ENCODE measurements at places on chromosomes 7 and 10.

DNA sequence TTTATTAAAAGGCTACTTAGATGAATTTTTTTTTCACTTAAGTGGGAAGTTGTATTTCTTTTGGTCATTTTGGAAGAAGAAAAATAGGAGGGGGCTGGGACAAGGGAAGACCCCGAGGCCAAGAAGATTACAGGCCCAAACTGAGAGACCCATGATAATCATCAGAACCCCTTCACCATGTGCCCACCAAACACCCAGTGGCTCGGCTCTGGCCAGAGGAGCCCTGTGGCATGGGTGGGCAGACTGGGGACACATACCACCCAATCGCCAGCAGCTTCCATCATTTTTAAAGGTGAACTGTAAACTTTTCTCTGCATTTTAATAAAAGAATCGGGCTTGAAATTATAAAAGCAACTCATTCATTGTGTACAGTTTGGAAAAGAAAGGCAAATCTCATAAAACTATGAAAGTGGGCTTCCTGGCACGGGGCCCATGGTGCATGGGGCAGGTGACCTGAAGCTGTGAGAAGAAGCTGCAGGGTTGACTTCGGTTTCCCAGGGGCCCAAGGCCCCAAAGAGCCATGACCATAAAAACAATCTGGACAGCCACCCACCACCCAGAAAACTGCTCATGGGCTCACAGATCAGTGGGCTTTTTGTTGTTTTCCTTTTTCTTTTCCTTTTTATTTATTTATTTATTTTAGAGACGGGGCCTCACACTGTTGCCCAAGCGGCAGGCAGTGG is 29.4 kb upstream of the RET start:
- no peaks in the 10 kb centered on the region for H3K27me3 ChIP-seq
- no peak overlapping the region for H3K27ac ChIP-seq
- H3K4me3 ChIP-seq: no peak overlapping the region
- DNase-seq: no peak

- H3K4me1 ChIP-seq: no peaks in the 10 kb centered on the region
- peaks cover 78% of the 10 kb centered on the region for H3K27me3 ChIP-seq
- no peaks in the 10 kb centered on the region for H3K36me3 ChIP-seq
- H3K4me3 ChIP-seq: no peak overlapping the region
- H3K27ac ChIP-seq: no peak overlapping the region
These were observed 795 bp downstream of the LHFPL3 start for GRCh38 chr7:104328970-104329825.

DNA sequence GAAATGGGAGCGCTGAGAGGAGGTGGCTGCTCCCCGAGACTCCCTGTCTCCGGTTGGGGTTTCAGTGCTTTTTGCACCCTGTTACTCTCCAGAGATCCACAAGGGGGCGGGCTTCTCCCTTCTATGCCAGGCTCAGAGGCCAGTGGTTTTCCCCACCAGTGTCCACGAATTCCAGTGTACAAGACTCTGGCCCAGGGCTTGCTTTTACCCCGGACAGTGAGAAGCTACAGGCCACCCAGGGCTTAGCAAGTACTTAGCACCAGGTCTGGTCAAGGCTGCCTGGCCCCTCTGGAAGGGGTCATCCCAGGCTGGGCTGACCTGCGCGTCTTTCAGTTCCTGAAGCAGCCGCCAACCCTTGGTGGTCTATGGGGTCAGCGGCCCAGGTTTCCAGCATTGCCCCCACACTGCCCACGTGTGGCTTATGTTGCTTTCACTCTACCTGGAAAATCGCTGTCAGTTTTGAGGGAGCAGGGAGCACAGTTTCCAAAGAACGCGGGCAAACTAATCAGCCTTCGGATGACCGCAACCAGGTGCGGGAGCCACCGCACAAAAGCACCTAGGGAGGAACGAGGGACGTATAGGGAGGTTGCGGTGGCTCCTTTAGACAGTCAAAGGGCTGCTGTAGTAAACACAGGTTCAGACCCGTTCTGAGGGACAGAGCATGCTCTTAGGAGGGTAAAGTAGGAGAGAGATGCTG is 6.8 kb downstream of the CYP26A1 start:
- no peak overlapping the region for H3K4me3 ChIP-seq
- no peaks in the 10 kb centered on the region for H3K36me3 ChIP-seq
- no peak overlapping the region for H3K27ac ChIP-seq
- H3K4me1 ChIP-seq: no peaks in the 10 kb centered on the region

- H3K4me1 ChIP-seq: peaks cover 33% of the 10 kb centered on the region
- H3K27me3 ChIP-seq: no peaks in the 10 kb centered on the region
- no peaks in the 10 kb centered on the region for H3K36me3 ChIP-seq
- no peak overlapping the region for H3K27ac ChIP-seq
These were observed 4.7 kb downstream of the VOPP1 start for GRCh38 chr7:55567571-55567970.

DNA sequence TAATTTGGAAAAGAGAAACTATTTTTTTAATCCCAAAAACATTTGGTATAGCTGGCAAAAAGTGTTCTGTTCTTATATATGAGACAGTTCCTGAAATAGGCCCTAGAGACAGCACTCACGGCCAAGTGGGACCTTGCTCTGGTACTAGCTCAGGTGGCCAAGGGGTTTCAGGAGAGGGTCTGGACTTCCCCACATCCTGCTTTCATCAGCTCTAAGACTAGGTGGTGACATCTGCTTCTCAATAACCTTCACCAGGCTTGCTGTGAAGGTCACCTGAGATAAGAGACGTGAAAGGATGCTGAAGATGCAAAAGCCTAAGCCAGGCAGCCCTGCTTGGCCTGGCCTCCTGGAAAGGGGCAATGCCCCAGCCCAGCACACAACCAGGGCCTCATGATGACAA is 40.6 kb downstream of the RBM28 start:
- H3K27me3 ChIP-seq: no peaks in the 10 kb centered on the region
- H3K27ac ChIP-seq: no peak overlapping the region
- no peak for DNase-seq

DNA sequence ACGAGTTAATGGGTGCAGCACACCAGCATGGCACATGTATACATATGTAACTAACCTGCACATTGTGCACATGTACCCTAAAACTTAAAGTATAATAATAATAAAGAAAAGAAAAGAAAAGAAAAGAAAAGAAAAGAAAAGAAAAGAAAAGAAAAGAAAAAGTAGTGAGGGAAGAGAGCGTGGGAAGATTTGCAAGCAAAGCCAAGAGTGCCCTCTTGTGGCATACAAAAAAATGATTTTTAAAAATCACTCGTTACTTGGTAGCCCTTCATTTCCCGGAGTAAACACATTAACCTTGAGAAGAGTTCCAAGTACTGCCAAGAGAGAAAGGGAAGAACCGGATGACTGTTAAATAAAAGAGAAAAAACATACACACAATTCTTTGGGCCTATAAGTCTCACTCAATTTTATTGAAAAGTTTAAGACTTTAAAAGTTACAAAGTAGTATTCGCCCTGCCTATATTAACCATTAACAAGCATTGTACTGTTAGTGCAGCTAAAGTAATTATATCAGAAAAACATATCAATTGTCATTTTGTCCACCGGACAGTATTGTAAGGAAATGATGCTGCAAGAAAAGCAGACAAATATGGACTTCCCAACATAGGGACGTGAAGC is 6.2 kb upstream of the CH25H start:
- H3K4me1 ChIP-seq: no peaks in the 10 kb centered on the region
- no peak overlapping the region for H3K4me3 ChIP-seq
- H3K27ac ChIP-seq: no peak overlapping the region

GRCh38 chr10:121309164-121309563 is 289.1 kb downstream of the FGFR2 start:
- H3K27ac ChIP-seq: peak overlapping the region; percentile 57
- no peak overlapping the region for H3K4me3 ChIP-seq
- H3K27me3 ChIP-seq: no peaks in the 10 kb centered on the region
- no peak for DNase-seq

- H3K27me3 ChIP-seq: no peaks in the 10 kb centered on the region
- H3K36me3 ChIP-seq: no peaks in the 10 kb centered on the region
- no peak for DNase-seq
- peaks cover 32% of the 10 kb centered on the region for H3K4me1 ChIP-seq
- H3K4me3 ChIP-seq: no peak overlapping the region
These were observed 89.2 kb downstream of the SPAG6 start for GRCh38 chr10:22434521-22434920.

- H3K27me3 ChIP-seq: no peaks in the 10 kb centered on the region
- H3K36me3 ChIP-seq: no peaks in the 10 kb centered on the region
- H3K4me1 ChIP-seq: peaks cover 12% of the 10 kb centered on the region
- H3K27ac ChIP-seq: peak overlapping the region; percentile 42
These were observed 719 bp downstream of the DPY19L1 start for GRCh38 chr7:35036361-35037171.

DNA sequence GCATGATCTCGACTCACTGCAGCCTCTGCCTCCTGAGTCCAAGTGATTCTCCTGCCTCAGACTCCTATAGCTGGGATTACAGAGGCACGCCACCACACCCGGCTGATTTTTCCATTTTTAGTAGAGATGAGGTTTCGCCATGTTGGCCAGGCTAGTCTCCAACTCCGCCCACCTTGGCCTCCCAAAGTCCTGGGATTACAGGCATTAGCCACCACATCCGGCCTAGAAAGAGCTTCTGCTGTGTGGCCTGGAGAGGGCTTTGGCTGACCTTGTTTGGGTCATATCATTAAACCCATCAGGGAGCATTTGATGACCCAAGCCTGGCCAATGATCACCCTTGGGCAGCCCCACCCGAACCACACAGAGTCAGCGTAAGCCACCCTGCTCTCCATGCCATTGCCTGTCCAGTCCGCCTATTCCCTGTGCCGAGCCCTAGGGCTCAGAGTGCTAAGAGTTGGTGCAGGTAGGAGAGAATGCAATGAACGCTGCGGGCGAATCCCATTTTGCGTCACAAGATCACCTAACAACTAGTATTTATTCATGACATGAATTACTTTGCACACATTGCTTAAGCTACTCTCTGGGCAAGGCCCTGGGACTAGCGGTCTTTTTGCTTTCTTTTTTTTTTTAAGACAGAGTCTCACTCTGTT is 22.3 kb upstream of the GDI2 start:
- H3K4me1 ChIP-seq: no peaks in the 10 kb centered on the region
- no peaks in the 10 kb centered on the region for H3K36me3 ChIP-seq
- H3K27me3 ChIP-seq: no peaks in the 10 kb centered on the region
- no peak overlapping the region for H3K4me3 ChIP-seq

- no peak for DNase-seq
- no peaks in the 10 kb centered on the region for H3K27me3 ChIP-seq
- no peak overlapping the region for H3K4me3 ChIP-seq
- no peaks in the 10 kb centered on the region for H3K4me1 ChIP-seq
These were observed 16.5 kb upstream of the GPR22 start for GRCh38 chr7:107453388-107453787.

GRCh38 chr7:99672573-99672972 is 7.2 kb downstream of the CYP3A5 start:
- DNase-seq: no peak
- H3K36me3 ChIP-seq: no peaks in the 10 kb centered on the region
- no peak overlapping the region for H3K4me3 ChIP-seq

DNA sequence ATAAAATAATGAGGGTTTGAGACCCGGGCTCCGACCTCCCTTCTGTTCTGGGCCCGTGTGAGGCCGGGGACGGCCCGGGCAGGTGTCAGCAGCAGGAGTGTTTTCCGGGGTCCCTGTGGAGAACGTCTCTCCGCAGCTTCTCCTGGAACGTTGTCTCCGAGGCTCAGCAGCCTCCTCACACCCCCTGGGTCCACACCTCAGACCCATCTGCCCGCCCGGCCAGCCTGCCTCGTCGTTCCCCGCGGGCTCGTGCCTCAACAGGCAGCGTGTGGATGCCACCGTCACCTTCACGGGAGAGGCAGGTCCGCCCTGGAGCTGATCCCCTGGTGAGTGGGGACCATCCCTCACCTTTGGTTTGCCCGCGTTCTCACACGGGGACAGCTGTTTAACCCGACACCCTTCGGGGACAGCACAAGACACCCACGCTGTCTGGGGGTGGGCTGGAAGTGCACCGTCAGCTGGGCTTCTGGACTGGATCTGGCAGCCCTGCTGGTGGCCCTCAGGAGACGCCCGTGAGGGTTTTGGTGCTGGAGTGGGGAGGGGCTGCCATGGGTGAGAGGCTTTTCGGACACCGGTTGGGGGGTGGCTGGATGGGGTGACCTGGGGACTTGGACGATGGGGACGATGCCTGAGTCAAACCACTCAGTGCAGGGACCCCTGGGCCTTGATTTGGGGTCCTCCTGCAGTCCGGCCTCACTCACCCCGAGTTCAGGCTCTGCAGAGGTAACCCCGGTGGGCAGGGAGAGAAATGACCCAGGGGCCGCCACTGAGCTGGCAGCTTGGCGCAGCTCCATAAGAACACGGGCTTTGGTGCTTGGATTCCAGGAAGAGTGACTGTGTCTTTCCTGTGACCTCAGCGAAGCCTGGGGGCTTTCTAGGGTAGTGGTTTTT is 131.7 kb downstream of the DNAJB6 start:
- no peaks in the 10 kb centered on the region for H3K36me3 ChIP-seq
- H3K27me3 ChIP-seq: no peaks in the 10 kb centered on the region
- DNase-seq: no peak
- H3K4me1 ChIP-seq: no peaks in the 10 kb centered on the region
- no peak overlapping the region for H3K4me3 ChIP-seq

DNA sequence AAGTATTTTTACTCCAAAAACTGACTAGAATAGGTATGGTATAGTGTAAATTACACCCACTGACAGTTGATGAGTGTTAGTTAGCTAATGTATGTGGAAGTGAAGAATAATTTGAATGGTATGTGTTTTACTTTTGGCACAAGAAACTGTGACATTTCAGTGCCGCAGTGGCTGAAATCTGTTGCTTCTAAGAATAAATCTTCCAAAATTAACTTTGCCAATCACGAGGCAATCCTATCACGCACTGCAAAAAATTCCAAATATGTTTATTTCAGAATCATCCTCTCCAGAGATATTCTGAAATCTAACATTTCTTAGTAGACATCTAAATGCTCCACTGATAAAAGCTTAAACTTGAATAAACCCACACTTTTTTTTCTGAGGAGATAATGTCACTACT is 61.2 kb downstream of the PCLO start:
- no peaks in the 10 kb centered on the region for H3K36me3 ChIP-seq
- no peak overlapping the region for H3K4me3 ChIP-seq
- H3K27ac ChIP-seq: no peak overlapping the region
- no peak for DNase-seq

- no peak overlapping the region for H3K4me3 ChIP-seq
- H3K27ac ChIP-seq: no peak overlapping the region
- no peaks in the 10 kb centered on the region for H3K36me3 ChIP-seq
- H3K4me1 ChIP-seq: no peaks in the 10 kb centered on the region
- no peak for DNase-seq
These were observed 222.6 kb downstream of the EBF3 start for GRCh38 chr10:129741280-129741977.

- H3K4me3 ChIP-seq: no peak overlapping the region
- no peak overlapping the region for H3K27ac ChIP-seq
- peaks cover 95% of the 10 kb centered on the region for H3K27me3 ChIP-seq
- no peak for DNase-seq
- peaks cover 3% of the 10 kb centered on the region for H3K4me1 ChIP-seq
These were observed 12.2 kb downstream of the LBX1 start for GRCh38 chr10:101217044-101217425.

GRCh38 chr7:101124376-101125056 is 2.4 kb upstream of the SERPINE1 start:
- DNase-seq: no peak
- H3K27me3 ChIP-seq: no peaks in the 10 kb centered on the region
- H3K36me3 ChIP-seq: peaks cover 19% of the 10 kb centered on the region
- peaks cover 36% of the 10 kb centered on the region for H3K4me1 ChIP-seq

- H3K4me1 ChIP-seq: no peaks in the 10 kb centered on the region
- H3K4me3 ChIP-seq: no peak overlapping the region
- no peak for DNase-seq
These were observed 366.2 kb downstream of the PCDH15 start for GRCh38 chr10:54434782-54435181.
